Stimulated activated CD8-positive, alpha-beta memory T cell treated with anti-CD3 and anti-CD28 coated beads, Interleukin-4, amount 100 ng/mL, for 1 hour (primary cell): ENCODE measurements at places on chromosomes 7 and 10.

GRCh38 chr10:83617692-83618545 is 521.4 kb upstream of the GHITM start:
- no peak for DNase-seq

GRCh38 chr10:95217476-95217875 is 23.4 kb downstream of the ACSM6 start:
- no peak for DNase-seq

- no peak for DNase-seq
These were observed 513 bp downstream of the TMEM178B start for GRCh38 chr7:141074162-141074991.

DNA sequence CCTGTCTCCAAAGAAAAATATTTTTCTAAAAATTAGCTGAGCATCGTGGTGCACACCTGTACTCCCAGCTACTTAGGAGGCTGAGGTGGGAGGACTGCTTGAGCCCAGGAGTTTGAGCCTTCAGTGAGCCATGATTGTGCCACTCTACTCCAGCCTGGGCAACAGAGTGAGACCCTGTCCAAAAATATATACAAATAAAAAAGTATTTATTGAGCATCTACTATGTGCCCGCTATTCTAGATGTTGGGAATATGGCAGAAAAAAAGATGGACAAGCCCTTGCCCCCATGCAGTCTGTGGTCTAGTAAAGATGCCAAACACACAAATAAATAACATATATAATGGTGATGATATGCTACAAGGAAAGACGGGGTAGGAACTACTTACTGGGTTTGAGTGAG is 4.3 kb upstream of the STX1A start:
- DNase-seq = no peak

DNA sequence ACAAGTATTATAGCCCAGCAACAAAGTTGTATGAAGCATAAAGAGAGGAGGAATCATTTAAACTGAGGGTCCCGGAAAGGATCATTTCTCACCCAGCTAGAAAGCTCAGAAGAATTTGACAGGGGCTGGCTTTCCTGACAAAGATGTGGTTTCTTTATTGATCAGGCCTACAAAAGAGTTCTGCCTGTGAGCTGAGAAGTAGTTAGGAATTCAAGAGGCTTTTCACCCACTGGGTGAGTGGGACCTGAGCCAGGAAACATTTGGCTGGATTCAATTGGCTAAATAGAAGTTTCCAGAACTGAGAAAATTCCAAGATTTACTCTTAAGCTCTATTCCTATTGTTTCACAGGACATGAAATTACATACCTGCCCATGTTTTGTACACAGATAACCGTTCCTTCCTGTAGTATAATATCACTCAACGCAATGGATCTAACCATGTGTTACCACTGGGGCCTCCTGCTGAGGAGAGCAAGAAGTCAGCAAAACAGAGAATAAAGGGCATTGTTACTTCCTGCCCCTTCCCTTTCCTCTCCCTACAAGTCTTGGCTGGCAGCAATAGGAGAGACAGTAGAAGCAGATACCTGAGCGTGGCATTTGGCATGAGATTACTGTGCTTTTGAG is 53.9 kb upstream of the PAPSS2 start:
- DNase-seq = no peak

- no peak for DNase-seq
These were observed 701.6 kb upstream of the ANKRD30A start for GRCh38 chr10:36423821-36424248.

- no peak for DNase-seq
These were observed 265.2 kb upstream of the CSTF2T start for GRCh38 chr10:51964630-51965029.

GRCh38 chr7:94928168-94928707 is 20.8 kb downstream of the PPP1R9A start:
- no peak for DNase-seq

- DNase-seq = no peak
These were observed 2.0 kb upstream of the FEZF1 start for GRCh38 chr7:122306320-122307227.

DNA sequence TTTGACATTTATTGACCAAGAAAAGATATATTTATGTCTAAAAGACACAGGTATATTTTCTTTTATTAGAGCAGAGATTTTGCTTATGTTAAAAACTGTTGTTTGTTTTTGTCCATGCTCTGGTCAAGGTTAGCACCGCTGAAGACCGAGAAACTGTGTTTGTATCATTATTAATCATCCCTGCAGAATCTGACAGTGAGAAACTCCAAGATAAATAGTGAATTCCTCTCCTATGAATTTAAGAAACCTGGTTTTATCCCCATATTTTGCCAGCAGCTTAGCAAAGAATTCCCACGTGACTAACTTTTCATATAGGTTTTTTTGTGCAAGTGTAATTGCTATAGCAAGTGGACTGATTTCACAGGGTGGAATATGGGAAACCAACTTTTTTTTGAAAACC is 77.6 kb downstream of the FRMD4A start:
- no peak for DNase-seq

DNA sequence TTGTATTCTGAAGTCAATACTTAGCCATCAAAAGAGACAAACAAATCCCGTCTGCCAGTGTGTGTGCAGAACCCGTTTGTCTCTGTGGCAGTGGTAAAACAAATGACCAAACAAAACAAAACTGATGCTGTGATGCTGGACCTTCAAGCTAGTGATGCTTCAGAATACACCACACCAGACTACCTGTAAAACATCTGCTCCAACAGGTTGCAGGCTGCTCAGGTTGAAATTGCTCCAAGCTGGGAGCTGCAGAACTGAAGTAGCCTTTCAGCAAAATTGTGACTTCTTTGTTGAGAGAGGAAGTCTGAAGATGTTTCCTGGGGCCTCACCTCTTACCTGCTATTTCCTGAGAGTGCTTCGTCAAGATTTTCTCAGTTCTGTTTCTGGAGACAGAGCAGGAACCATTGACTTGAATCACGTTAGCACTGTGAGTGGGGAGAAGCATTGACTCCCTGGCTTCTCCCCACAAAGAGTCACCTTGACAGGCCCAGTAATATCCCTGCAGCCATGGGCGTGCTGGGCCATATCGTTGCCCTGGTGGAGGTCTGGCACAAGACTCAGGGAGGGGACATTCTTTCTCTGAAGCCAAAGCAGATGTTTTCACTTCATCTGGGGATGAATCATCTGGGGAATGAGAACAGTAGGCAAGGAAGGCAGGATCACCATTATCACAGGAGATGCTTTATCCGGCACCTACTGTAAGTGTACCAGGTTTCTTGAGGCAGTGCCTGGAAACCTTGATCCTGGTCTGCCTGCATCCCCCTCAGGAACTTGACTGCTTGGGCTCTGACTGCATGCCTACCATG is 80.2 kb downstream of the RBM20 start:
- no peak for DNase-seq

GRCh38 chr10:102450124-102450373 is 1.3 kb downstream of the C10orf95 start:
- no peak for DNase-seq

- no peak for DNase-seq
These were observed 268.3 kb upstream of the SHH start for GRCh38 chr7:156080596-156080995.

- no peak for DNase-seq
These were observed 115.5 kb upstream of the DKK1 start for GRCh38 chr10:52198540-52198939.

GRCh38 chr10:44944354-44944753 is 15.2 kb upstream of the RASSF4 start:
- DNase-seq = no peak

DNA sequence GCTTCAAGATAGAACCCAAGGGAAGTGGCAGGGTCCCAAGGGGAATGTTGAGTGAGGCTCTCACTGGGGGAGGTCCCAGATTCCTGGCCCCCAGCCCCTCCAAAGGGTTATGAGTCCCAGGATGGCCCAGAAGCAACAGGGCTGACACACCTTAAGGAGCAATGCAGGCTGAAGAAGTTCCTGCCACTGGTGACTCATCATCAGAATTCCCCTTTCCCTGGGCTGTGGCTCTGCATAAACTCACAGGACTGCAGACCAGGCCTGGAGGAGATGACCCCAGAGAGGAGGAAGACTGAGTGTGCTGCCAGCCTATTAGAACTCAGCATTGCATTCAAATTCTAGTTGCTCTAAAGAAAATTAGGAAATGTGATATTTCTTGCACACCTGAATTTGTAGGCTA is 126.7 kb downstream of the DPP6 start:
- no peak for DNase-seq

GRCh38 chr10:86019141-86019540 is 347.5 kb downstream of the GRID1 start:
- DNase-seq = no peak

- no peak for DNase-seq
These were observed 22.2 kb upstream of the CHST12 start for GRCh38 chr7:2381227-2381626.

DNA sequence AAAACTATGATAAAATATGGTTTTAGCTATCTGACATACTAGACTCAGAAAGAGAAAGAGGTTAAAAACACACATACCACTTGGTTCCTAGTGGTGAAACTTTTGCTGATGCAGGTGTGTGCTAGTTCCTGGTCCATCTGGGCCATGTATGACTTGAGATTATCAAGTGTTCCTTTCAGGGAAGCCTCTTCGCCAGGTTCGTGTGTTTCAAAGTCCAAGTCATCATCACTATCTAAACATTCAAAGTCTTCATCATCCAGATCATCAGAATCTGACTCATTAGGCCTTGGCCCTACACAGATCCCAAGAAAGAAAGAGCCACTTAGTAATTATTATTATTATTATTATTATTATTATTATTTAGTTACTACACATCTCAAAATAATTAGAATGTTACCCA is 26.4 kb downstream of the NUDT13 start:
- DNase-seq = no peak

DNA sequence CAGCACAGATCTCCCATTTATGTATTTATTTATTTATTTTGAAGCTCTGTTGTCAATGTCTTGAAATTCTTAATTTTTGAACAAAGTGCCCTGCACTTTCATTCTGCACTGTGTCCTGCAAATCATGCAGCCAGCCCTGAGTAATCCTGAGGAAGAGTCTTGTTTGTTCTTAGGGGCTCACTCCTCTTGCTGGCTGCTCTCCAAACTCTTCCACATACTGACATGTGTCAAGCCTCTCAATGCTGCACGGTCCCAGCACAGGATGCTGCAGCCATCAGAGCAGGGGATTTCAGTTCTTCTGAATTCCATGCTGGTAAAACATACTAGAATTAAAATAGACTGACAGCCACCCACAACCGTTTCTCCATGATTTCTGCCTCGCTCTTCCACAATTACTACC is 207.2 kb downstream of the PARD3 start:
- no peak for DNase-seq
